ENCODE measurements at places on chromosomes 6 and 20.

DNA sequence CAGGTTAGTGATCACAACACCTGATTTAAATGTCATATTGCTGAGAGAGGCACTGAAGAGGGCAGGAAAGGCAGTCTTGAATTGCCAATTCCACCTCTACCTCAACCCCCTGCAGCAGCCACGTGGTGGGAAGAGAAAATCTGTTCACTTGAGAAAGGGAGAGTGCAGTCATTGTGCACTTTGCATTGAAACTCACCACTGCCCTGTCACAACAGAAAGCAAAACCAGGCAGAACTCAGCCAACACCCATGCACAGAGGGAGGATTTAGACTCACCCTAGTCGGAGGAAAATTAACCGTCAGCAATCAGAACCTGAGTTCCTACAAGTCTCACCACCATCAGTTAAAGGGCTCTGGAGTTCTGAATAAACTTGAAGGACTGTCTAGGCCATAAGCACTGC lies 1040.2 kb downstream of the HACE1 start:
- DNase-seq: no peak

DNA sequence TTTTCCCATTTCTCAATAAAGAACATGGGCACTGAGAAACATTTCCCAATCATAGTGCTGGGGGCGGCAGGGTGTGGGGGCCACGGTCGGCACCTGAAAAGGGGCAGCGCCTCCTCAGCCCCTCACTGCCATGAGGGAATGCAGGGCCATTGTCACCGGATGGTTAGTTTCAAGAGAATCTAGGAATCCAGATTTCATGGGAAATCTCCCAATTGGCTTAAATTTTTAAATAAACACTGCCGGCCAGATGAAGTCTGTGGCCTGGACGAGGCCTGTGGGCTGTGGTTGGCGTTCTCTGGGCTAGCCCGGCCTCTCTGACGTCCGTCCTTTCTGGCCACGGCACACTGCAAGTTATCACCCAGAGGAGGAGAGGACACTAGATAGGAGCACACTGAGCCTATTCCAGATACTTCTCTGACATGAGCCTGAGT lies 25.6 kb downstream of the MANBAL start:
- no peak for DNase-seq

DNA sequence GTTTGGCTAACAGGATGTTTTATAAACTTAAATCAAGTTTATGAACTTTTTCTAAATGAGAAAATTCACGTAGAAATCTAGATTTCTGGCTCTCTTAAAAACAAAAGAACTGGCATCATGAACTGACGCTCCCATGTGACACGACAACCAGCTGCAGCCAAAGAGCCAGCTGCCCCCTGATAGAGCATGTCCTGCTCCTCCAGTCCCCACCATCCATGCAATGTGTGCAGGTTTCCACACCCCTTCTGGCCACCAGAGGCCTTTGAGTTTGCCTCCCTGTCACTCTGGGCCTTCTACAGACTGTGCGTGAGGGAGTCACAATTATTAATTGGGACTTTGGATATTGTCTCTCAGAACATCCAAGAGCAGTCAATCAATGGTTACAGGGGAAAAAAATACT lies 1.6 kb upstream of the GPLD1 start:
- DNase-seq: no peak

- no peak for DNase-seq
Observed at GRCh38 chr6:35295521-35296315, 1.9 kb upstream of the DEF6 start.

DNA sequence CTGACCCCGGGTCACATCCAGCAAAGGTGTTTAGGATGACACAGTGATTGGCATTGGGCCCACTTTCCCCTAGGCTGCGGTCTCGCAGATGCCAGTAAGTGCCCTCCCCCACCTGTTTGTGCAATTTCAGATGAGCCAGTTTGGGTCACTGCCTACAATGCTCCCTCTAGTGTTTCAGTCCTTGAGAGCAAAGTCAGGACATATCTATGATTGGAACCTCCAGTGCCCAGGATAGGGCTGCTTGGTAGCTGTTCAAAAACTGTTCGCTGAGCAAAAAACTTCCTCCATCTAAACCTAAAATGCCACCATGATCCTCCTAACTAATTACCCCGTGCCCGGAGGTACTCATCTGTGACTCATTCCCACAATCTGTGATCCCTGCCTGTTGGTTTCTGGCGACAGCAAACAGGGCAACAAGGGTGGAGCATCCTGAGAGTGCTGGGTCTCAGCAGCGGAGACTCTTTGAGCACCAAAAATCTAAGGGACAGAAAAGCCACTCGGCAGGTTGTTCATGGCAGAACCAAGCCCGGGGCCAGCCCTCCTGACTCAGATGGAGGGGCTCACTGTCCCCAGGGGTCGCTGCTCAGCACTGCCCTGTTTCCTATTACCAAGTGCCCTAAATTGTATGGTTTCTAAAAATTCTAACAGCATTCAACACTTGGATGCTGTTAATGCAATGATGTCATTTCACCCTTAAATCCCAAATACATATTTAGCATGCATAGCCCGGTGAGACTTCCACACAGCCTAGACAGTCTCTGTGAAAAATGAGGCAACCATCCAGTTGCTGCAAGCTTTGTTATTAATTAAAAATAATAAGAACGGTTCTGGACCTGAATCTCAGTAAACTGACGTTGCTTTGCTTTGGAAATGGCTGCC lies 5.0 kb downstream of the VSX1 start:
- no peak for DNase-seq

GRCh38 chr6:138862456-138862855 lies 66.6 kb downstream of the ECT2L start:
- no peak for DNase-seq

- no peak for DNase-seq
Observed at GRCh38 chr6:137099689-137100403, 55.1 kb upstream of the IL20RA start.

DNA sequence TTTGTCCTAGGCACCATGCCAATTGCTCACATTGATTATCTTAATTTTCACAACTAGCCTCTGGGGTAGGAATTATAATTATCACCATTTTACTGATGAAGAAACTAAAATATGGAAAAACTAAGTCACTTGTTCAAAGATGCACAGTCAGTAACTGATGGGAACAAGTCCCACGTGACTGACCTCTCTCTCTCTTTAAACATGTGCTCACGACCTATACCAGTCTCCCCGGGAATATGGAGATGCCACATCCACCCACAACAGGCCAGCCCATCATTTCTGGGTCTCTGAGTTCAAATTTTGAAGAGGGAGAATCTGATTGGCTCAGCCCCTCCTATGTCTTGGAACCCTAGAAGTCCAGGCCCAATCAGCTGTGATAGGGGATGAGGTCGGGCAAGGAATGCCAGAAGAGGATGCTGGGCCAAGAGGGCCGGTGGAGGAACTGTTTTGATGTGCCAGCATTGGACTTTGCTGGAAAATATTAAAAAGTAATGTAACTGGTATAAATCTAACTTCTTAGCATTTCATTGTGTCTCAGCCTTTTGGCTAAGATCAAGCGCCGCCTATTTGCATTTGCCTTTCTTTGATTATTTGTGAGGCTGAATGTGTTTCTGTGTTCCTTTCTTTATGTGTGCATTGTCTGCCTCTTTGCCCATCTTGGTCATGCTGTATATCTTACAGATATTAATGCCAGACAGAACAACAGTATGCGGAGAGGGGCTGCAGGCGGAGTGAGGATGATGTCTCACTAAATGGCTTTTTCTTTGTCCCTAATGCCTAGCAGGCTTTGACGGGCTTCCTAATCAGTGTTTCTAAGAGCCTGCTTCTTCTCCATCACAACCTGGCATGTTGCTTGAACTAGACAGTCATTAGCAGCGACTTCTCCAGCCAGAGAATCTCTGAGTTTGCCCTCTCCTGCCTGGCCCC lies 126.6 kb downstream of the VEGFA start:
- no peak for DNase-seq

Measured in CD4-positive, alpha-beta T cell treated with Interleukin-17A for 4 hours (primary cell).